ENCODE measurements at places on chromosomes 11 and 22.

GRCh38 chr22:21029486-21030025 lies 2.8 kb downstream of the SLC7A4 start:
- DNase-seq, result no peak

GRCh38 chr11:19951558-19952115 lies 208.6 kb downstream of the DBX1 start:
- peak; percentile 55 for DNase-seq

- DNase-seq, result no peak
These were observed 53.0 kb downstream of the KREMEN1 start for GRCh38 chr22:29125844-29126243.

GRCh38 chr11:100624346-100624745 lies 62.7 kb upstream of the ARHGAP42 start:
- no peak for DNase-seq

GRCh38 chr11:129976328-129976727 lies 26.3 kb downstream of the PRDM10 start:
- no peak for DNase-seq

- DNase-seq, result no peak
These were observed 21.7 kb downstream of the KIRREL3 start for GRCh38 chr11:126978911-126979310.

- peak; percentile 16 for DNase-seq
These were observed 8.6 kb upstream of the POLDIP3 start for GRCh38 chr22:42623301-42623751.

GRCh38 chr22:44330744-44331660 lies 18.3 kb upstream of the SHISAL1 start:
- no peak for DNase-seq

GRCh38 chr11:44179173-44179572 lies 83.7 kb downstream of the EXT2 start:
- DNase-seq, result no peak

DNA sequence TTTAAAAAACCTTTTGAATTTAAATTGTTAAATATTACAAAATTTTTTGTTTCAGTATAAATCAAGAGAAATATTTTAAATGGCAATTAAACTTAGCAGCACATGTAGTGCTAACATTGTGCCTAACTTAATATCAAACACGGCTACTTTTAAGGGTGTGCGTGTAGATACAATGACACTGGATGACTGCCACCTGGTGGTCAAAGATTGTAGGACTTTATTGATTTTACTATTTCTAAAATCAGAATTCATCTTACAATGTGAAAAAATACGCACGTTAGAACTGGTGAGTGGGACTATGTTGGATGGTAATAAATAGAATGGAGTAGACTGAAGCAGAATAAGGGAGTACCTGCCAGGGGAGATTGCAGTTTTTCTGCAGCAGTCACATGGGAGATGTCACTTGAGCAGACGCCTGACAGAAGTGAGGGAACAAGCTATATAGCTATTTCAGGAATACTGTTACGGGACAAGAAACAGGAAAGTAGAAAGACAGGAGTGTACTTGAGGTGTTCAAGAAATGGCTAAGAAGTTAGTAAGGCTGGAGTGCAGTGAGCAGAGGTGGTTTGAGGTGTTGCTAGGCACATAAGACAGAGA lies 52.9 kb downstream of the UVRAG start:
- peak; percentile 59 for DNase-seq

DNA sequence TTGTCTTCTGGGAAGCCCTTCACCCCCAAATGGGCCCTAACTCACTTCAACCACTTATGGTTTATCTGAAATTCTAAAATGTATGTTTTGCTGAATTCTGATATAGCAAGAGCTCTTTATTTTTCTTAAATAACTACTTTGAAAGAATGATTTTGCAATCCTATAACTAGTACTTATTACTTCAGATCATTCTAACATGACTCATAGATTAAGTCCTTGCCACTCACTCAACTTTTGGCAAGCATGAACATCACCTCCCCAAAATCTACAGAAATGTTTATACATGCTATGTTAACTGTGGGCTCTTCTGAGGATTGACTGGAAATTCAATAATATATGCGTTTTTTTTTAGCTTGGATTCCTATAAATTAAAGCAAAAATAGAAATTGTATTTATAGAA lies 367.4 kb upstream of the FAT3 start:
- DNase-seq, result no peak

DNA sequence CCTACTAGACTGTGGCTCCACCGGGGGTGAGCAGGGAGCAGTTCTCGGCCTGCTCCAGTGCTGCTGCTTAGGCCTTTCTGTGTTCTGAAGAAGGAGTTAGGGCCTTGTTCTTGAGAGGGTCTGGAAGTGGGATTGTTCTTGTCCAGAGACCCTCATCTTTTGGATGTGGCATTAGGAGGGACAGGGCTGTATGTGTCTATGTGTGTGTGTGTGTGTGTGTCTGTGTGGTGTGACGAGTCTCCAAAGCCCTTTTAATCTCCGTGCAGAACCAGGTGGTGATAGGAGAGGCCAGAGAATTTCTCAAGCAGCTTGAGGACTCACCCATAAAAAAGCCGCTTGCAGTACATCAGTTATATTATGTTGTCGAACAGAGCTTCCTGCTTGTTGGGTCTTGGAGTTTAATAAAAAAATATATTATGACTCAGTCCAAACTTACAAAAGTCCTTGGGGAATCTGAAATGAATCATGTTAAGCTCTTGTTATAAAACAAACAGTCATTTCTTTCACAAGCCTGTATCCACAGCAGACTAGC lies 196.5 kb downstream of the TENM4 start:
- no peak for DNase-seq

- no peak for DNase-seq
These were observed at the start of gene BMAL1 for GRCh38 chr11:13277768-13278608. Gene BMAL1 (plus strand): TSS chr11:13277790. CDS start chr11:13354309, 76,519 bp downstream.

DNA sequence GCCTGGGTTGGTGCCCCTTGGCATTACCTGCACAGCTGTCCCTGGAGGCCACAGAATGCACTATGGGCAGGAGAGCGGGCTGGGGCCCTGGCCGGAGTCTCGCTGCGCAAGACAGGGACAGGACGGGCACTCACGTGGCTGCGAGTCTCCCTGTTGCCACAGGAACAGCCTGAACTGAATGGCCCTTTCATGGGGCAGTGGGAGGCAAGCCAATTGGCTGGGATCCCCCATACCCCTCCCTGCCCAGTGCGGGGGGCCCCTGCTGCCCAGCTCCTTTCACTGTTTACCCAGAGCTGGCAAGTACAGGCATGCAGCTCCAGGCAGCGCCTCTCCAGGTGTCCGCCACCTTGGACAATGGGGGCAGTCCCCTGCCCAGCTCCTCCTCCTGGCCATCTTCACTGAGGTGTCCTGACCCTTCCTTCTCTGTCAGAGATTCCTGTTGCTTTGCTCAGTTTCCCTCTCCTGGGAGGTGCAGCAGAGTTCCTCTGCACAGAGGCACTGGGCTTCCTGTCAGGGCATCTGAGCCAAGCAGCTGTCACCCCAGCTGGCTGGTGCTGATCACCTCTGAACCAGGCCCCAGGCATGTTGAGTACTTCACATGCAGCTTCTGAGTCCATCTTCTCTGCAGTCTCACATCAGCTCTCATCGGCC lies 5.2 kb downstream of the USP2 start:
- DNase-seq, result no peak

GRCh38 chr11:92843455-92843854 lies 126.0 kb upstream of the MTNR1B start:
- DNase-seq, result no peak

GRCh38 chr11:45374653-45375059 lies 88.5 kb upstream of the SYT13 start:
- DNase-seq, result no peak

DNA sequence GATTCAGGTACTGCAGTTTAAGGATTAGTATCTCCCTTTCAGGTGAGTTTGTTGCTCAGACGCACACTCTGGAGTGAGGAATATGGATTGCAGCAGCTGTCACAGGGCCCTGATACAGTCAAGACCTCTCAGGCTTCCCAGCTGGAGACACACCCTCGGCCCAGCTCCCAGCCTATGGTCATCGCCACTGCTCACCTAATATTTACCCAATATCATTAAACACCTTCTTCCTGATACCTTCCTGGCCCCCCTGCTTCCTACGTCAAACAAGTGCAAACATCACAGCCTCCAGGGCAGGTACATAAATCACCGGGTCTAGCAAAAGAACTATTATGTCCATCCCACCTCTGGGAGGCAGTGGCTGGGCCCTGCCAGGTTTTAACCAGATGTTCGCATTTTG lies 213.3 kb downstream of the MN1 start:
- DNase-seq, result no peak

DNA sequence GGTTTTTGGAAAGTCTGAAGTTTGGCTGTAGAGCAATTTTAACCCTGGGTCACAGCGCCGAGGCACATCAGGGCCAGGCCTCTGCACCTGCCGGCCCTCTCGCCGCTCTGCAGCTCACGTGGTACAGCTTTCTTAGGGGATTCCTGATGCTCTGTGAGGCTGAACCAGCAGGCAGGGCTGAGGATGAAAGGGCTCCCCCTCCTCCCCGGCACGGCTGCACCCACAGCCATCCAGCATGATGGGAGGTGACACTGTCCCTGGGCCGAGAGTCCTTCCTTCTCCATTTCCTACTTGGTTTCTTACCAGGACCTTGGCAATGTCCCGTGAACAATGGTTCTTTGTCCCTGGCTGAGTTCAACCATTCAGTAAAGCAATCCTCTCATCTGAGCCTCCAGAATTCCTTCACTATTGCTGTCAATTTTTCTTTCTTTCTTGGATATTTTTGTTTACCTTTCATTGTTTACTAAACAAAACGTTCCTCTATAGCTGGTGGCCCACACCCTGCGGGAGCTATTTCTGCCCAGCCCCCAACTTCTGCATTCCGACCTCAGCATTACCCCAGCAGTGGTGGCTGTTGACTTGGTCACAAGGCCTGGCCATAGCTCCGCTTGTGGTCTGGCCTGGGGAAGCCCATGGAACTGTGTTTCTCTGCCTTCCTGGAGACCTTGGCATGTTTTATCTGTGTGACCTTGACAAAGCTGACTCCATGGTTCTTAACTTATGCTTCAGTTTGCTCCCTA lies 172.8 kb upstream of the B3GAT1 start:
- DNase-seq, result no peak

DNA sequence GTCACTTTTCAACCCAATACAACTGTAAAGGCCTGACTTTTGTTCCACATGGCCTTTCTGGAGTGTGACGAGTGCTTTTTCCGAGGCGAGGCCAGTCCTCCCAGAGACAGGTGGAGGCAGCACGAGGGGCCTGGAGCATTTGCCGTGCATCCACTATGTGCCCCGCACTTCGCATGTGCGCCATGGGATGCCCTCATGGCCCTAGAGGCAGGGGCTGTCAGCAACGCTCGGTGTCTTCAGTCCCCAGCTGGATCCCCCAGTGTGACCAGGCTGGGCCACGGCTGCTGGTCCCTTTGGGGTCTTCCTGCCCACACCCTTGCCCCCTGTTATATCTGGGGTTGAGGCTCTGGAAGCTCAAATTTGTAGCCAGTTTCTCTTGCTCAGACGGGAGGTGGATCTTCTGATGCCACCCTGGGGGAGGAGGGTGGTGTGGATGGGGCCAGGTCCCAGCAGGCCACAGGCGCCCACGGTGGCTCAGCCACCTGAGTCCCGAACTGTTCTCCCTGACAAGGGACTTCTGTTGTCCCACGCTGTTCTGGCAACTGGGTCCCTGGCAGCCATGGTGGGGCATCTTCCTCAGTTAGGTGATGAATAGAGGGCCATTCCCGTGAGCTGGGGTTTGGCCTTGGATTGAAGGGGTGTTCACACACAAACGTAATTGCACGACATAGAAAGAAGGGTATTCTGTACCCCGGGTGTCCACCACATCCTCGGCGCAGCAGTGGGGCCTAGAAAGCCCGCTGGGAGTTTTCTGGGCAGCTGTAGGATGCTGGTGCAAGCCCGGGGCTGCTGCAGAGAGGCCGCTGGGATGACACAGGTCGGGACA lies 100.9 kb downstream of the CTTN start:
- no peak for DNase-seq

- DNase-seq, result no peak
These were observed 33.1 kb upstream of the MRGPRX1 start for GRCh38 chr11:18972336-18972735.

DNA sequence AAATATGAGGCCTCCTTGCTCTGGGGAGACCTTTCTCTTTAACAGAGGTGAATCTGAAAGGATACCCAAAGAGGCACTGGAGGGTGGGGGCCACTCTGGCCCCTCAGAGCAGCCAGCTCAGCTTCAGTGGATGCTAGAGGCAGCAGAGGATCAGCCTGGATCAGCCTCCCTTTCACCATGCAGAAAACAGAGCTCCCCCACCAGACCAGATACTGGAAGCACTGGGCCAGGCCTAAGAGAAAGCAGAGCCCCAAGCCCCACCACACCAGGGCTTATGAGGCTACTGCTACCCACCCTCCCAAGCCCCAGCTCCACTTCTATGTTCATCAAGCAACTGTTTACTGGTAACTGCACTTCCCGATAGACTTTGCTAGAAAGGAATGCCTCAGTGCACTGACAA lies 4.0 kb upstream of the SLC43A3 start:
- DNase-seq, result peak; percentile 20

- no peak for DNase-seq
These were observed 3.1 kb upstream of the EHD1 start for GRCh38 chr11:64881476-64881875.

- no peak for DNase-seq
These were observed 4.4 kb downstream of the CACNA1I start for GRCh38 chr22:39574779-39575551.

DNA sequence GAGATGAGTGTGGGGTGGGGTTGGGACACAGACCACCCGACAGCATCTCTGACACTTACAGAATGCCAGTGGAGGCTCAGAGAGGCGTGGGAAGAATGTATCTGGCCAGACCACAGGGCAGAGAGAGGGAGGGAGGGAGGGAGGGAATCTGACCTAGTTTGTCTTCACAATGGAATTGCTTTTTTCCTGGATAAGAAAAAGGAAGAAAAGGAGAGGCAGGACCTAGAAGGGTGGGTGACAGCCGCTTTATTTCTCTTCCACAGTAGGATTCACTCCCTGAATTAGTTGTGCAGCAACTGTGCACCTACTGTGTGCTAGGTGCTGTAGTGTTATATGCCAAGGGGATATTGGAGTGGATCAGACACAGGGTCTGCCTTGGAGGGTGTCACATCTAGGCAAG lies 3.7 kb downstream of the KCNK4 start:
- no peak for DNase-seq

GRCh38 chr11:78893996-78894395 lies 319.3 kb upstream of the NARS2 start:
- DNase-seq, result no peak

GRCh38 chr11:96207459-96208449 lies 135.2 kb downstream of the MAML2 start:
- peak; percentile 55 for DNase-seq

- DNase-seq, result no peak
These were observed 175.2 kb downstream of the NELL1 start for GRCh38 chr11:20844630-20845029.

Data from Kasumi-1 (cell line).